ENCODE measurements at places on chromosomes 7 and 10.

DNA sequence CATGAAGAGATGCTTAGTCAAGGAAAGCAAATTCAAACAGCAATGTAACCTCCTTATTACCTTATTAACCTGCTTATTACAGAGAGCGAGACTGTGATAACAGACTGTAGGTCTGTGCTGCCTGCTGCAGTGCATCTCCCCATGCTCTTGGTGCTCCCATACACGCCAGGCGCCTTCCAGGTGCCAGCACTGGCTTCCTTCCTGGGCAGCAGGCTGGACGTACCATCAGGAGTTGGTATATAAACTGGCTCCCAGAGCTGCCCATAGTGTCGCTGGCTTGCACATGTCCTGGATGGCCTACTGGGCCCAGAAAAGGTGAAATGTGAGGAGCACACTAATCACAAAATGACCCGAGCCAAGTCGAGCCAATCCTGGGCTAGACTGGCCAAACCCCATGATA lies 13.5 kb downstream of the ATP6V0E2 start:
- DNase-seq, result no peak

DNA sequence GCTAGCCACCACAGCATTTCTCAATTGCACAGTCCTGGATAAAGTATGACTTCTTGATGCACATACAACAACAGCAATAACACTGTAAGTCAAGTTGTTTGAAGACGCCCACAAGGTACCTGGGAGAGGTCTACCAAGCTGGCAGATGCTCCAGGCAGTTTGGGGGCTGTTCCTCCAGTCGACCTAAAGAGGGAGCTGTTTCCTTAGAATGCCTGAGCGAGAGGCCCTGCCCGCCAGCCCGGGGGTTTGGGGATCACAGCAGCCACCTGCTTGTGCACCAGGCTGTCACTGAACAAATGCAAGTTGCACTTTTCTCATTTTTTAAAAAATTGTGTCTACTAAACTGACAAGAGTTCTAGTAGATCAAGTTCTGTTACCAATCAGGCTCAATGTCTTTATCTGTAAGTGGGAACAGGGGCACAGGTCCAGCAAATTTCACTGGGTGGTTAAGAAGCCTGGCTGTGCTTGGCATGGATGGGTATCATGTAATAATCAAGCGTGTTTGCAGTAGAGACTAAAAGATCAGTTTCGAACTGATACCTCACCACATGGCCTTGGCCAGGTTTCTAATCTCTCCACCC lies 193.8 kb upstream of the ADO start:
- peak; percentile 70 for DNase-seq

- DNase-seq, result no peak
Measured at GRCh38 chr7:158956805-158957509, 100.6 kb downstream of the DYNC2I1 start.

- no peak for DNase-seq
Measured at GRCh38 chr10:100829097-100829870, 83.5 kb upstream of the SLF2 start.

DNA sequence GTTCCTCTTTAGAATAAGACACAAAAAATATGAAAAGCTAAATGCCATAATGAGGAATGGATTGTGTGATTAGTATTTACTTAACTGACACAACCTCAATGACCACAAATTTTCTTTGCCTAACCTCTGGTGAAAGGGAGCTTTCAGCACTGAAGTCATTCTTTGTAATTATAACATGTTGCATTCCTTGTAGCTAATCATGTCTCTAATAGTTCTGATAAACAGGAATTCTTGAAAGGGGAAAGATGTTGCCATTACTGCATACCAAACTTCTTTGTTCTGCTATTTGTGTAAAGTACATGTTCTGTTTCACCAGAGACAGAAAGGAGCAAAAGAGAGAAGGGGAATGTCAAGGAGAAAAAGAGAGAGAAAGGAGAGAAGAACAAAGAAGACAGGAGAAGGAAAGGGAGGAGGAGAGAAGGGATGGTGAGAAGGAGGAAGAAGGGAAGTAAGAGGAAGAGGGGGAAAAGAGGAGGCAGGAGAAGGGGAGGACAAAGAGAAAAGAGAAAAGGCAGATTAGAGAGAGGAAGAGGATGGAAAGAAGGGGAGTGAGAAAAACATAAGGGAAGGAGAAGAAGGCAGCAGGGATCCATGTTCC lies 120.9 kb downstream of the SEMA3D start:
- DNase-seq, result peak; percentile 41

DNA sequence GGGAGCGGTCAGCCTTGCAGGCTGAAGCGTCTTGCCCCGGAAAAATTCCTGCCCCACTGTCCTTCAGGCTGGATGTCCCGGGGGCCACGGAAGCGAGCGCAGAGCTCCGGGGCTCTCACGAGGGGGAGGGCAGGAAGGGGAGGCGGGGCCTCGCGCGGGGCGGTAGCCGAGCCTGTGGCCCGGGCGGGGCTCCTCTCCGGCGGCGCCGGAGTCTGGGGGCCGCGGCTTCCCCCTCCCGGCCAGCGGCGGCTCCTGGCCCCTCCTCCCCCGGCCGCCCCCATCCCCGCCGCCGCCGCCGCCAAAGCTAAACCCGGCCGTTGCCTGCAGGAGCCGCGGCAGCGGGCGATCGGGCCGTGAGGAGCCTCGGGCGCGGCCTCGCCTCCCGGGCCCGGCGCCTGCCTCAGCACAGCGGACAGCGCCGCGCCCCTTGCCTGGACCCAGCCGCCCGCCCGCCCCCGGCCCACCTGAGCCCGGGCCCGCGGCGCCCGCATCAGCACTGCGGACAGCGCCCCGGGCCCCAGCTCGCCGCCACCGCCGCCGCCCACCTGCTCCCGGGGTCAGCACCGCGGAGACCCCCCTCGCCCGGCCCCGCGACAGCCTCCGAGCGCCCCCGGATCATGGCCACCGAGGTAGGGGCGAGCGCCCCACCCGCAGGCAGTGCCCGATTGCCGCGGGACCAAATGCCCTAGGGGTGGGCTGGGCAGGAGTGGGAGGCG lies at the start of gene GOLGA7B:
TSS of gene GOLGA7B (plus strand) at position 157 of the 716 bp plus-strand sequence. CDS start at position 618, 461 bp downstream.
- DNase-seq, result peak; percentile 13

DNA sequence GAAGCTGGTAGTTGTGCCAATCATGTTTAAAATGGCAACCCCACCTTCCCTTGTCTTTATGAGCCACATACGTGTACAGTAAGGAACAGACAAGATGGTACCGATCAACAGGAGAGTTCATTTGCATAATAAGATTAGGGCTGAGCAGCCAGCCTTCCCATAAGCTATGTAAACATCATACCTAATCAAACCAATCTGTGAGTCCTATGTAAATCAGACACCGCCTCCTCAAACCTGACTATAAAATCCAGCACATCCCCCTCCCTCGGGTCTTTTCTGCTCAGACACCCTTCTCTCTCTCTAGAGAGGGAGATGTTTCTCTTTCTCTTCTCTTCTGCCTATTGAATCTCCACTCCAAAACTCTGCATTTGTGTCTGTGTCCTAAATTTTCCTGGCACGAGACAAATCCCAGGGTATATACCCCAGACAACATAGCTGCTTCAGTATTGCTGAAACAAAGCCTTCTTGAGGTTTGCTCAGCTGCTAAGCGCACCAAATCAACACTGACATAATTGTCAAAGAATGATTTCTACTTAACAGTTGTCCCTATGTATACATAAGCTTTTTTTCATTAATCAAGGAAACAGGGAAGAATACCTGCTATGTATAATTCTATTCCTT lies 279.2 kb downstream of the THSD7A start:
- DNase-seq, result no peak

- no peak for DNase-seq
Measured at GRCh38 chr10:126058507-126058906, 162.1 kb downstream of the FANK1 start.

GRCh38 chr7:2860627-2861133 lies 16.6 kb upstream of the GNA12 start:
- no peak for DNase-seq

DNA sequence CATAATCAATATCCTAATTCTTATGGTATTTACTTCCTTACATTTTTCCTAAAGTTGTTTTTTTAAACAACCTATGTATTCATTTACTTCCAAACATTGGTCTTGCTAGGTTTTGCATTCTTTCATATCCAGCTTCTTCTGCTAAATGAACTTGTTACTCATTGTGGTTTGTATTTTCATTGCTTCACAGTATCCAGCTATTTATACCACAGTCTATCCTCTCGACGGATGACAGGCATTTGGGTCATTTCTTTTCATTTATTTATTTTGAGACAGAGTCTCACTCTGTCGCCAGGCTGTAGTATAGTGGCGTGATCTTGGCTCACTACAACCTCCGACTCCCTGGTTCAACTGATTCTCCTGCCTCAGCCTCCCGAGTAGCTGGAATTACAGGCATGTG lies 66.8 kb downstream of the CCDC6 start:
- DNase-seq, result peak; percentile 66

GRCh38 chr10:48309711-48310226 lies 3.3 kb downstream of the MAPK8 start:
- DNase-seq, result peak; percentile 72

DNA sequence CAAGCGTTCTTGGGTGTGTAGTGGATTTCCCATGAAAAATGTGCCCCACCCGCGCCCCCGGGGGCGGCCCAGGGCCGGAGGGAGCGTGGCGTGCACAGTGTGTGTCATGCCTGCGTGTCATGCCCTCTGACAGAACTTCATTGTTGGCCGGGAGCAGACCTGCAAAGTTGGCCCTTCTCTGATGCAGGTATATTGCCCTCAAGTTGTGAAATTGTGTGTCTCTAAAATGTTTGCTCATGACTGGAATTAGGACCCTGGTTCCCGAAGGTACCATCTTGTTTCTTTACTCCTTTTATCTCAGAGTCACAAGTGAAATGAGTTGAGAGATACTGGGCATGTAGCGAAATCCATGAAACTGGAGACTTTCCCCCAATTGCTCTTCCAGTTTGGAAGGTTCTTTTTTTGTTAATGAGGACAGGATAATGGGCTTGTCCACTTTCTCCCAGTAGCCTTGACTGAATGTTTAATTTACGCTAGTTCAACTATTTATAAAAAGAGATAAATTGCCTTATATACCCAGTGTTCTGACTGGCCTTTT lies 26.2 kb downstream of the ADK start:
- no peak for DNase-seq

GRCh38 chr10:48464121-48464870 lies 140.6 kb downstream of the ARHGAP22 start:
- no peak for DNase-seq

DNA sequence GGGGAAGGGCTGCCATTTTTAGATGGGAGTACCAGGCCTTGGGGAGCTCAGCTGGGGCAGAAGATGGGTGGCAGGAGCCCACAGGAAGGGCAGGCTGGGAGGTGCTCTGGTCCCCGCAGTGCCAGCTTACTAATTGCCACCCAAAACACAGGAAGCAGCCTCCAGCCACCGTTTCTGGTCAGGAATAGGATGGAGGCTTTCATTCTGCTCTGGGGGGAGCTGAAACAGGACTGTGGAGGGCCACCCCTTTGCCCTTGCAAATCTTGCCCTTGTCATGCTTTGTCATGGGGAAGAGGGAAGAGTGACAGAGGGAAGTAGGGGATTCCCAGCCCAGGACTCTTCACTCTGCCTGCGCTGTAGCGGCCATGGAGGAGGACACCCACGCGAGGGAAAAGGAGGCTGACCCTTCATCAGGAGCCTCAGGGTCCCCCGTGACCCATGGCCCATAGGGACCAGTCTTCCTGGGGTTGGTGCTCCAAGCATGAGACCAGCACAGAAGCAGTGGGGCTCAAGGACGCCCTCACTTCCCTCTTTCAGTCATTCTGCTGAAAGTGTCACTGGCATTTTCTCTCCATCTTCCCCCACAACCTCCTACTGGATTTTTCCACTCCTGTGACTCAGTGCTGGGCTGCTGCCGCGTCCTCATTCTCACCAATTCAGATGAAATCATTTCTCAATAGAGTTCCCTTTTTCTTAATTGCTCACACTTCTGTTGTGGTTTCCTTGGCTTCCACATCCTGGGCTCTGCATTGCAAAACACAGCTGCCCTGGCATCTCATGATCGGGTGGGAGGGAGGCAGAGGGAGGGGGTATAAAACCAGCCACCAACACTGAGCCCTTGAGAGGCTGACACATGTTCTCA lies 61.9 kb downstream of the MKI67 start:
- DNase-seq, result peak; percentile 83

DNA sequence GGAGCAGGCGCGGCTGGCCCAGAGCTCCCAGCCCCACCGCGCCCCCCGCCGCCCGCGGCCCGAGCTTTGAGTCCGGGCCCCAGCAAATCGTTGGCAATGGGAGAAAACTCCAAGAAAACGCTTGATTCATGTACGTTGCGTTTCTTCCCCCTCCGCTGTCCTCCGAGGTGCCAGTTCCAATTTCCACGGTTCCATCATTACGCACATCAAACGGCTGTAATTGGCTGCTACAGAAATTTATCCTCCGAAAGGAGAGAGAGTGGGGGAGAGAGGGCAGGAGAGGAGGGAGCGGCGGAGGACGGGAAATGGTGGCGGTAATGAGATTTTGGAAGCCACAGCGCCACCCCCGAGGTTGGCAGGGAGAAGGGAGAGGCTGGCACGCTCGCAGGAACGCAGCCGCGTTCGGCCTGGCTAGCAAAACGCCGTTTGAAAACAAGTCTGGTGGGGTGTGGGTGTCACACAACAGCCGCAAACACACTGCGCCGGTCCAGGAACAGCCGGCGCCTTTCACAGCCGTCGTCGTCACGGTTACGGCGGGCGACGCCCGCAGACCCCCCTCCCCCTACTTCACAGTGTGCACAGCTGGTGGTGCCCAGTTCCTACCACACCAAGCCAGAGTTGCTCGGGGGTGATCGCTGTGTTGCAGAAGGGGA lies 57.5 kb downstream of the UNCX start:
- no peak for DNase-seq

- no peak for DNase-seq
Measured at GRCh38 chr7:12738665-12739064, 51.2 kb downstream of the ARL4A start.

DNA sequence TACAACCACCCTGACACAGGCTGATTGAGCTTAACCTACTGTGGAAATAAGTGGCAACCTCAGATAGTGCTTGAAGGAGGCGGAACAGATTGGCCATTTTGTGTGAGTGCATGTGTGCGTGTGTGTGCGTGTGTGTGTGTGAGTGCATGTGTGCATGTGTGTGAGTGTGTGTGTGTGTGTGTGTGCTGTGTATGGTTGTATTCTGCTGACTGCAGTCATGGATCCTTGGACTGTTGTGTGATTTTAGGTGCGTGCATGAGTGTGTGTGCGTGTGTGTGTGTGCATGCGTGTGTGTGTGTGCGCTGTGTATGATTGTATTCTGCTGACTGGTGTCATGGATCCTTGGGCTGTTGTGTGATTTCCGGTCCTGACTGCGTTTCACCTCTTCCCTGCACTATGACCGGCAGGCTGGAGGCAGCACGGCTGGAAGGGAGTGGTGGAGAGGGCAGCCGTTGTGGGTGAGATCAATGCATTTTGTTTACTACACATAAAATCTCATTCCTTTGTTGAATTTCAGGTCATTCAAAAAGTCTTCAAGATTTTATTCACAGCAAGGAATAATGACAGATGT lies 6.3 kb downstream of the IQCE start:
- peak; percentile 15 for DNase-seq
